ENCODE measurements at places on chromosomes 2 and 18.
A peak's percentile ranks its signal among the peaks of the same experiment; 100 is the strongest.

DNA sequence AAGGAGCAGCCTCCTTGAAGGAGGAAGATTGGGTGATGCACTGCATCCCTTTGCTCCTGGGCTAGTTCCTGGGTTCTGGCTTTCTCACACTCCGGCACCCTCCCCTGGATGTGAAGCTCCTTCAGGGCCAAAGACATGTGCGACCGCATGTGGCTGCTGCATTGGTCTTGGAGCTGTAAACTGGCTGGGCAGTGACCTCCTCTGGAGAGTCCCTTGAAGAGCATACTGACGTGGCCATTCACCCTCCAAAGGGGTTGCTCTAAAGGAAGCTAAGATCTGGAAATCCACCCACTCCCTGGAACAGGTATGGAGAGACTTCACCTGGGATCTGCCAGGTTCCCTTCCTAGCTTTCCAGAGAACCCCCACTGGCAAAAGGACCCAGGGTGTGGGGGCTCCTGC lies 62.1 kb downstream of the TMEM17 start:
- no peak for DNase-seq

DNA sequence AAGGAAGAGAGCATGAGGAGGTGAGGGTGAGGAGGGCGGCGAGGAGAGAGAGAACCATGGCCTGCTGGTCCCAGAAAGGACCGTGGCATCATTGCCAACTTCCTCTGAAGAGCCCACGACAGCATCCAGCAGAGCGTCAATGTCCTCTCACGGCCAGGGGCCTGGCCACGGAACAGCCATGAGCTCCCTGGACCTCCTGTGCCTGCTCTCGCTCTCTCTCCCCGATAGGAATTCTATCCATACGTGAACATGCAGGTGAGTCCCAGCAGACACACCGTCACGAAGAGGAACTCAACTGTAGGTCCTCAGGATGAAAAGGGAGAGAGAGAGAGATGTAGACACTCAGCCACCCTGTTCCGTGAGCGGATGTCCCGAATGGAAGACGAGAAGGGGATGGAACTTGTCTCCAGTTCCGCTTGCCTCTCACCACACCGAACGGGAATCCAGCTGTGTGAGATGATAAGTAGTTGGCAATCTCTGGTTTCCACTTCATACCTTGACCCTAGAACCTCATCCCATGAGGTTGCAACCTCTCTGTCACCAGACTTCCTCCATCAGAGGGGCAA lies 107.6 kb downstream of the TNS1 start:
- no peak for DNase-seq

- DNase-seq = no peak
Measured at GRCh38 chr2:239355139-239355538, 45.7 kb downstream of the HDAC4 start.

- no peak for DNase-seq
Measured at GRCh38 chr2:178553047-178553446, 72.8 kb downstream of the PLEKHA3 start.

GRCh38 chr18:52288403-52289004 lies 51.5 kb upstream of the DCC start:
- peak; percentile 0 for DNase-seq

GRCh38 chr2:65128297-65129190 lies 1.4 kb downstream of the RAB1A start:
- no peak for DNase-seq

- no peak for DNase-seq
Measured at GRCh38 chr2:204264085-204264553, 281.2 kb upstream of the PARD3B start.

DNA sequence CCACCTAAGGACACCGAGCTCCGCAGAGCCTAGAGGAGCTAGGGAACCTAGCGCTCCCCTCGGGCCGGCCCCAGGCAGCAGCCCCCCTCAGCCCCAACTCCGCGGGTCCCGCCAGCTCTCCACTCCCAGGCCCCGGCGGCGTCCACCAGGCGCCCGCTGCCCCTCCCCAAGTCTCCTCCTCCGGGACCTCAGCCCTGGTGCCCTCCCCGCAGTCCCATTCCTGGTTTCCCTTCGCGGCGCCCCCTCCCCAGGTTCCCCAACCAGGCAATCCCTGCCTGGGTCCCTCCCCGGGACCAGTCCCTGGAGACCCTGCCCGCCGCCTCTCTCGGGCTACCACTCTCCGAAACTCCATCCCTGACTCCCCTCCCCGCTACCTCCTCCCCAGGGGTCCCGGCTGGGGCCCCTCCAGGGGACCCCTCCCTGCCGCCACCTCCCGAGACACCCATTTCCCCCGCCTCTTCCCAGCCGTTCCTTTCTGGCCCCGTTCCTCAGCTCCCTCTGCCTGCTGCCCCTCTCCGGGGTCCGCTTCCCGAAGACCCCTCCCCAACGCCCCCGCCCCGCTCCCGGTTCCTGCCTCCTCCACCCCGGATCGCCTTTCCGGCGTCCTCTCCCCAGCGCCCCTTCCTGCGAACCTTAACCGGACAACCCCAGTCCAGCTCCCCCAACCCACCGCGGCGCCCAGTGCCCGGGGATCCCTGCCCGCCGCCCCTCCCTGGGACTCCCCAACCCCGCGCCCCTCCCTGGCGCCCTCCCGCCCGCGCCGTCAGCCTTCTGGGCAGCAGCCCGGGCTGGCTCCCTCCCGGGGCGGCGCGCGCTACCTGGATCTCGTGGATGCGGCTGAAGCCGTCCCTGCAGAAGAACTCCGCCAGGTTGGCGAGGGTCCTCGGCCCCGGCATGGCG lies 678 bp downstream of the CYP27C1 start:
- DNase-seq = no peak

DNA sequence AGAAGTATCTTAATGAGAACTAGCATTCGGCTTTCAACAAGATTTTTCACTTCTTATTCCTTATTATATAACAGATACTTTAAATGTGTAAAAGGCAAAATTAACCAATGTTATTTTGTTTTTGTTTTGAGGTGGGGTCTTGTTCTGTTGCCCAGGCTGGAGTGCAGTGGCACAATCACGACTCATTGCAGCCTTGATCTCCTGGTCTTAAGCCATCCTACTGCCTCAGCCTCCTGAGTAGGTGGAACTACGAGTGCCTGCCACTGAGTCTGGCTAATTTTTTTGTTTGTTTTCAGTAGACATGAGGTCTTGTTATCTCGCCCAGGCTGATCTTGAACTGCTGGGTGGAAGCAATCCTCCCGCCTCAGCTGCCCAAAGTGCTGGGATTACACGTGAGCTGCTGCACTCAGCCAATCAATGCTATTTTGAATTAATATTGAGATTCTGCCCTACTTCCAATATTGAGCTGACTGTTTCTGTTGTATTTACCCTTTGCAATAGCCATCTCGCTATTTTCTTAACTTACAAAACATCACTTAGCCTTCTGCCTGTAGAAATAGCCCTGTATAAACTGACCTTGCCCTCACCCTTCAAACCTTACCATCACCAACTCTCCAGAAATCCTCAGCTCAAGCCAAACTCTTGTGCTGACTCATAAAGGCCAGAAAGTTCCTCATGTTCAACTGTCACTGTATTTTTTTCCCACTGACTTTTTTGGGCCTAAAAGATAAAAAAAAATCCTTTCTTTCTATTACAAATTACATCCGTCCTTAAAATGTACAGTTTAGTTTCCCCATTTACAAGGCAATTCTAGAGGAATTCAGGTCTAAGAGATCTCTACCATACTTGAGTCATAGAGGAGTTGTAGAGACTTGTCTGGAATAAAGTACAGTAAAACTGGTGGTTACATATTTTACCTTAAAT lies 94.3 kb downstream of the OLA1 start:
- no peak for DNase-seq

GRCh38 chr18:73153271-73153670 lies 285.5 kb upstream of the NETO1 start:
- DNase-seq = no peak

GRCh38 chr18:9103376-9103873 lies 926 bp downstream of the NDUFV2 start:
- no peak for DNase-seq

- no peak for DNase-seq
Measured at GRCh38 chr18:56128153-56128791, 510.1 kb downstream of the TXNL1 start.

- DNase-seq = no peak
Measured at GRCh38 chr18:77651441-77651840, 401.8 kb downstream of the GALR1 start.

GRCh38 chr2:99818842-99819241 lies 323.5 kb downstream of the AFF3 start:
- DNase-seq = no peak

DNA sequence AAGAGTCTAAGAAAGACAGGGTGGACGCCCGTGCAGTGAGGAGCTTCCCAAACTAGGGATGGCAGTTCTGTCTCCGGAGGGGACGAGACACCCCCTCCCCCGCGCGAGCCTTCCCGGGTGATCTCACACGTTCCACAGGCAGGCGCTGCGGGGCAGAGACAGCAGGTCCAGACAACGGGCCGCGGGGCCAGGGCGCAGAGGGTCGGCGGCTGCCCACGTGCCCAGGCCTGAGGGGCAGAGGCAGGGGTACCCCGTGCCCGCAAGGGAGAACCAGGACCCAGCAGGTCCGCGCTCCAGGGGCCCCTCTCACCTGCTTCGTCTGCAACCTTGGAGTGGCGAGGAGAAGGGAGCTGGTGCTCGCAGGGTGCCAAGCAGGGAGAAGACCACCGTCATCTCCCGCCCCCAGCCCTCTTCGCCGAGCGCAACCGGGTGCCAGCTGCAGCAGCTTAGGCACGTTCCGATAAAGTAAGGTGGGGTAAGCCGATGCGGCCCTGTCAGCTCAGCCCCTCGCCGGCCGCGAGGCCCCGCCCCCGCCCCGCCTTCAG lies at the start of gene GPR155:
TSS of gene GPR155 (minus strand) at position 467 of the 545 bp plus-strand sequence. CDS start 5,073 bp downstream, outside the sequence.
- peak; percentile 40 for DNase-seq

Measured in activated T-cell treated with anti-CD3 and anti-CD28 coated beads for 48 hours (primary cell).